Endothelial cell of coronary artery (primary cell): ENCODE measurements at places on chromosomes 1 and 21. TPM values are rescaled to one million over a fixed set of nuclear protein-coding genes. Genes with fewer than 3 reads are reported as not detected.

Gene SLC45A1
- total RNA-seq: 0.54 and 1.5 TPM in 2 replicates

Gene RGS13
- total RNA-seq: not detected in 2 replicates

Gene CRP
- 0.09 TPM in 2 replicates for total RNA-seq

Gene PATJ
- 2.4 and 4.1 TPM in 2 replicates for total RNA-seq

Gene CNR2
- not detected in 2 replicates for total RNA-seq
